ENCODE measurements at places on chromosomes 1 and 21. TPM values are rescaled to one million over a fixed set of nuclear protein-coding genes. Genes with fewer than 3 reads are reported as not detected.
A peak's percentile ranks its signal among the peaks of the same experiment; 100 is the strongest.

- DNase-seq = no peak
These were observed 18.7 kb downstream of the CYYR1 start for GRCh38 chr21:26554365-26554764.

- peak; percentile 33 for DNase-seq
These were observed 412.4 kb downstream of the DISC1 start for GRCh38 chr1:232038706-232039677.

GRCh38 chr1:58896246-58897183 lies 112.7 kb upstream of the JUN start:
- peak; percentile 95 for DNase-seq

- DNase-seq = no peak
These were observed 575.8 kb upstream of the B3GALT2 start for GRCh38 chr1:193762236-193762635.

DNA sequence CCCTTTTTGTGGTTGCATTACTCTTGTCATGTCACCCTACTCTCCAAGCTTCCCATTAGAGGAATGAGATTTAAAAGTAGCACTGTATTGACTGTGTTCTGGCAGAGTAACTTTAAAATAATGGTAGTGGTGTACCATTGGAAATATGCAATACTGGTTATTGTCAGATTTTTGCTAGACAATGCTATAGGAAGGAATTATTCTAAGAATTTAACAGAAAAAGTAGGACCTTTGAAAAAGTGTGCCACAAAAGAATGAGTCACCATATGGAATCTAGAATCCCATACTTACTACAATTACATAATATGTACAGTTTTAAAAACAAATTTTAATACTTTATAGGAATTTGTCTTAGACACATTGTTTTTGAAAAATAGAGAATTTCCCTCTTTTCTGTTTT lies 13.8 kb downstream of the MIER1 start:
- no peak for DNase-seq

The KCND3 gene
- total RNA-seq = 3.5 TPM

DNA sequence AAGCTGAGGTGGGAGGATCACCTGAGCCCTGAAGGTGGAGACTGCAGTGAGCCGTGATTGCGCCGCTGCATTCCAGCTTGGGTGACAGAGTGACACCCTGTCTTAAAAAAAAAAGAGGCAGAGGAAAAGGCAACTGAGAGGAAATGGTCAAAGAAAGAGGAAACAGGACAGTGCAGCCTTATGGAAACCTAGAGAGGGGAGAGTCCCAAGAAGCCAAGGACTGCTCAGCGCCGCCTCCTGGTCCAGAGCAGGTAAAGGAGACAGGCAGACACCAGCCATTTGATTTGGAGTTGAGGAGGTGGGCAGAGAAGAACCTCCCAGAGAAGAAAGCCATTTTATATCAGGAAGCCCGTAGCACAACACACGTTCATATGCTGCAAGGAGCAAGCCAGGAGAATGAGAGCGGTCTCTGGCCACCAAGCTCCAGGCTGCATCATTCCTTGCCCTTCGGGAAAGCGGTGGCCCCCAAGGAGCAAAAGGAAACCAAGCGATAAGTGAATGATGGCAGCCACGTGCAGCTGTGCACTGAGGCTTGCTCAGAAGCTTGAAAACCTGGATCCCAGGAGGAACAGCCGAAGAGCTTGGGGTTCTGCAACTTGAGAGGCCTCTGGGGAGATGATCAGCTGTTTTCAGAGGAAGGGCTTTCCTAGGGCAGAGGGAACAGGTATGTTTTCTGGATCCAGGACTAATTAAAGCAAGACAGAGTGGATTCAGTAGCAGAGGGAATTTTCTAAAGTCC lies 33.7 kb downstream of the LRRC42 start:
- DNase-seq = peak; percentile 39

DNA sequence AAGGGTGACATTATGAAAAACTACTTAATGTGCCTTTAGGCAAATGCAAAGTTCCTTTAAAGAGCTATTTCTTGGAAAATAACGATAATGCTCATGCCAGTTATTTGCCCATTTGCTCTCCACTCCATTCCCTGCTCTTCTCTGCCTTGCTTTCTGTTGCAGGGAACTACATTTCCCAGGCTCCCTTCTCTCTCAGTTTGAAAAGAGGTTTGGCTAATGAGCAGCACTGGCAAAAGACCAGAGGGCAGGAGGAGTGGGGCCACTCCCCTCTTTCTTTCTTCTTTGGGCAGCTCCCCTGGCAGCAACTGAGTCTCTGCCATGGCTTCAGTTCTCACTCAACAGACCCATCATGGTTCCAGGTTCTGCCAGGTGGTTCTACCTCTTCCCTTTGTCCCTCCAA lies 130.5 kb downstream of the RWDD3 start:
- no peak for DNase-seq

The PCAT6 gene
- 0.24 TPM for total RNA-seq

DNA sequence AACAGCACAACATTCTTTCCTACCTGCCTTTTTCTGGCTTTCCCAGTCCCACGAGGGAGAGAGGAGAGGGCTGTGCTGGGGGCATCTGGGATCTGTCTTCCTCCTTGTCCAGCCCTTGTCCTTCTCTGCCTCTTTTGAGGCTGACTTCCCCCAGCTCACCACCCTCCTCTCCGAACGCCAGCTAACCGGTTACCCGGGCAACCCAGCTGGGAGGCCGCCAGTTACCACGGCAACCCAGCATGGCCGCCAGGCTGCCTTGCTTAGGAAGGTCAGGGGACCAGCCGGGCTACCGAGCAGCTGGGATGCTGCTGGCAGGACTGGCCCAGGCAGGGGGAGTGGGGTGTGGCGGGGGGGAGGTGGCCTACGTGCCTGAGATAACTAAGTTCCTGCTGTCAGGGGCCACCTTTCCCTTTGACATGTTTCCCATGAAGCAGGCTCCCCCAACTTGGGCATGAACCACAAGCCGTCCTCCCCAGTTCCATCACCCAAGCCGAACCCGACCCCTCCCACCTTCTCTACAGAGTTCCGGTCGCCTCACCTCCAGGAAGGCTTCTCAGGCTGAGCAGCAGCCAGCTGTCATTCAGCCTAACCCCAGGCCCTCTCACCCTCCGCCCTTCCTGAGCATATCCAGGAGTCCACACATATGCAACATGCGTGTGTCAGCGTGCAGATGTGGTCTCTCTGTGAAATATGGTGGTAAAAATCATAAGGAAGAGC lies 8.7 kb downstream of the PLEKHA6 start:
- DNase-seq = peak; percentile 92
